GM12892 (cell line): ENCODE measurements at places on chromosomes 3 and 15.
A peak's percentile ranks its signal among the peaks of the same experiment; 100 is the strongest.

DNA sequence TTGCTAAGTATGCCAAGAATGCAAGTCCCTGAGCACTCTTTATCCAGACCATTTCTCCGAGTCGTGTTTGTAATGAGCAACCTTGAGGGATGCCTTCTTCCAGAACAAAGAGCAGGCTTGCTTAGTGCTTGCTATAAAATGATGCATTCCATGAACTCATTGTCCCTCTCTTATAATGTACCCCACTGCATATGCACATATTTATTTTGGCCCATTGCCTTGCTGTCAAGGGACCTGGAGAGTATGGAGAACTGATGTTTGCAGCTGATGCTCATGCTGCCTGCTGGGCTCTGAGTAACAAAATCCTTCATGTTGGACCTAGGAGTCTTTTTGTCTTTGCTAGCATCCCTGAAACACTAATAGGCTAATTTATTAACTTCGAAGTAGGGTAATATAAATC, 97.8 kb upstream of the AADACL2 start:
- DNase-seq: no peak

DNA sequence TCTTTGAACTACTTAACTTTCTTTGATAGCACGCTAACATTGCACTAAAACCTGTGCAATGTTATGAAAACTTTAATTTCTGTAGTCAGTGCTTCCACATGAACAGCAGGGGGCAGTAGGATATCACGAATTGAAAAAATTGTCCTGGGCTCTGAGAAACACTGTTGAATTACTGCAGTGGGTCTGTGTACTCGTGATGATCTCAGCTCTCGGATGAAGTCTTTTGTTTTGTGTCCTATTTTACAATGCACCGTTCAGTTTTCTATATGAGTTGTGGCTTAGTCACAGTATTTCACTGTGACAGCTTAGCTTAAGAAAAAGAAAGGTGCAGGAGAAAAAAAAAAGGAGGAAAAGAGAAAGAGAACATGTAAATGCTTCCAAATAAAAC, 141.3 kb upstream of the CCDC54 start:
- DNase-seq: peak; percentile 18

GRCh38 chr15:48285329-48286214, 45.7 kb upstream of the DUT start:
- DNase-seq: peak; percentile 3

DNA sequence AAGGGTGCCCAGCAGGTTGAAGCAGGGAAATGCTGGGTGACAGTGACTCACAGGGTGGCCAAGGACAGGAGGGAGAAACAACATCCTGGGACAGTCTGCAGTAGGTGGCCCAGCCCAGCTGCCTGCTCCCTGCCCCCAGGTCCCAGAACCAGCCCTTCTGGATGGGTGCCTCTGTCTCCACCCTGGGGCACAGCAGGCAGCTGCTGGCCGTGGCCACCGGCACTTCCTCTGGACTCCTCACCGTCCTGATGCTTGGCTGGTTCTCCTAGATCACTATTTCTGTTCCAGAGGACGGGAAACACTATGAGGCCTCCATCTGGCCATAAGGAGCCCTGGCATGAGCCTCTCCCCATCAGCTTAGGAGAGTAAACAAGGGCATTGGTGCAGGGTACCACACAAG, 258.9 kb downstream of the XXYLT1 start:
- DNase-seq: no peak

DNA sequence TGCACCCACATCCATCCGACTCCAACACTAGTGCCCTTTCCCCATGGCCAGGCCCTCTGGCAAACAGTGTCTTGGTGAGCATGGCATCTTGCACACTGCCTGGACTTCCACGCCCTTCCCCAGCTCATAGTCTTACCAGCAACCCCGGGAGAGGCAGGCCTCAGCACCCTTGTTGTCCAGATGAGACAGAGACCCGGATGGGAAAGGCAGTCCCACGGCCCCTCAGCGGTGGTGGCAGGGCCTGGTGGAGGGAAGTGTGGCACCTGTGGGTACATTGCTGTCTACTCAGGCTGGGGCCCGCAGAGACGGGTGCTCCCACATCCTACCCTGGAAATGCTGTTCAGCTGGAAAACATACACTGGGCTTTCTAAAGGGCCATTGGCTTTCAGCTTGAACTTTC, 28.4 kb downstream of the HDAC11 start:
- no peak for DNase-seq

- DNase-seq: no peak
Measured at GRCh38 chr3:126996905-126997304, 14.0 kb downstream of the PLXNA1 start.

DNA sequence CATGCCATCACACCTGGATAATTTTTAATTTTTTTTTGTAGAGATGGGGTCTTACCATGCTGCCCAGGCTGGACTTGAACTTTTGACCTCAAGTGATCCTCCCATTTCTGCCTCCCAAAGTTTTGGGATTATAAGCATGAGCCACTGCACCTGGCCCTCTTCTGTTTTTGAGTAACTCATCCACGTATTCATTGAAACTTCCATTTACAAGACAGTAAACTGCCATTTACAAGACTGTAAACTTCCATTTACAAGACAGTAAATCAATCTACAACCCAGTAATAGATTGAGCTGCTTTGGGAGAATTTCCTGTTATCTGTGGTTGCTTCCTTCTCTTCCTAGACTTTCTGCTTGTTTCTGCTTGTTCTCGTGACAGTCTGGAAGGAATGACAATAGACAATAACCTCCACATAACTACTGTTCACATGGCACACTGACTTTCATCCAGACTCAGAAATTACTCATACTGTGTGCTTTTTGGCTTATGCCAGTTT, 114.7 kb upstream of the CCNL1 start:
- no peak for DNase-seq

DNA sequence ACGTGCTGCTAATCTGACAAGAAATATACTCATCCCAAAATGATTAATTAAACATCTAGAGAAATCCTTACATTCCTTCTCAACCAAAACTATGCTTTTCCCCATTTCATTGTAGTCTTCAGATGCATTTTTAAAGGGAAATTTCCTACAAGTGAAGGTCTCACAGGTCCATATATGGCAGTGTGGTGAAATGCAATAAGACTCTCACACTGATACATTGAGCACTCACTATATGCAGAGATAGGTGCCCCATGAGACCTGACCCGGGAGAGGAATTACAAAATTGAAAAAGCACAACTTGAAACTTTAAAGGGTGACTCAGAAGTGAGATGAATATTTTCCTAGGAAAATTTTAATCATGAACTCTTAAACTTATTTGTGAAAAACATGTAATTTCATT, 629.2 kb upstream of the NAALADL2 start:
- no peak for DNase-seq

DNA sequence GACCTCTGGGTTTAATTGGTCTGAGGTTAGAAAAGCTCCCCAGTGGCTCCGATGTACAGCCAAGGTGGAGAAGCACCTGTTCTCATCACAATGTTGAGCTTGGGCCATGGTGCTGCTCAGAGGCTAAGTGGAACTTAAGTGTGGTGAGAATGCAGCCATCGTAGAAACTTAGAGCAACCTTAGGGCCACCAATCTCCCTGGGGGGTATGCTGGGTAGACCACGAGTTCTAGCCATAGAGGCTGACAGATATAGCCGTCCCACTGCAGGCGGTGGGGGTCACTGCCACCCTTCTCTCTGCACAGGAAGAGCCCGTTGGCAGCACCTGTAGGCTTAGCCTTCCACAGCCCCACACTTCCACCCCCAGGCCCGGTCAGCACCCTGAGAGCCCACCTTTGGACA, 38.0 kb downstream of the MGLL start:
- no peak for DNase-seq

DNA sequence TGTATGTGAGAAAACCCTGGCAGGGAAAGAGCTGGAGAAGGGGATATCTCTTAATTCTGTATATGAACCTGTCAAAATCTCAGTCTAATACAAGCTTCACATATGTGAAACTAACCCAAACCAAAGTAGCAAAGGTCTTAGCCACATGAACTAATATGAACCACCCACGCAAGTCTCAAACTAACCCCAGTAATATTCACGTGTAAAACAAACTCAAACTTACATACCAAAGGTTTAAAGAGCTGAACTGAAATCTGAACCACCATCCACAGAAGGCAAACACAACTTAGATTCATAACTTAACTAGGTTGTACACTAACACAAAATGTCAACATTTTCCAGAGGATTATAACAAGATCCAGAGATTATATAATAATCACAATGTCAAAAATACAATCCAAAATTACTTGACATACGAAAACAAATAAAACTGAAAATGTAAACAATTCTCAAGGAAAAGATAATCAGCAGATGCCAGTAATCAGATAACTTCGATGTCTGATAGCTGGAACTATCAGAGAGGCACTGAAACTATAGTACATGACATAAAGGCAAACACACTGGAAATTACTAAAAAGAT, 64.1 kb downstream of the VPS13C start:
- no peak for DNase-seq

GRCh38 chr3:115712871-115713270, 89.6 kb downstream of the GAP43 start:
- no peak for DNase-seq

DNA sequence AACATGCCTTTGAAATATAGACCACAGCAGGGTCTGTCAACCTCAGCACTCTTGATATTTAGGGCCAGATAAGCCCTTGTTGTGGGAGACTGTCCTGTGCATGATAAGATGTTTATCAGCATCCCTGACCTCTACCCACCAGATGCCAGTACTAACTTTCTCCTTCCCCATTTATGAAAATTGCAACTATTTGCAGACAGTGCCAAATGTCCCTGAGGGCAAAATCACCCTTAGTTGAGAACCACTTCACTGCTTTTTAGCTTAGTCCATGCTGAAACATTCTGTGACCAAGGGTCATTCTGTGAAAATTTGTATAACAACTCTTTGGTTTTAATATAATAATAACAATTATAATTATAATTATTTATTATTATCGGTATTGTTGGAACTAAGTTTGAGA, 1032.4 kb downstream of the MCTP2 start:
- DNase-seq: no peak

- no peak for DNase-seq
Measured at GRCh38 chr3:135181408-135181807, 386.3 kb downstream of the EPHB1 start.

DNA sequence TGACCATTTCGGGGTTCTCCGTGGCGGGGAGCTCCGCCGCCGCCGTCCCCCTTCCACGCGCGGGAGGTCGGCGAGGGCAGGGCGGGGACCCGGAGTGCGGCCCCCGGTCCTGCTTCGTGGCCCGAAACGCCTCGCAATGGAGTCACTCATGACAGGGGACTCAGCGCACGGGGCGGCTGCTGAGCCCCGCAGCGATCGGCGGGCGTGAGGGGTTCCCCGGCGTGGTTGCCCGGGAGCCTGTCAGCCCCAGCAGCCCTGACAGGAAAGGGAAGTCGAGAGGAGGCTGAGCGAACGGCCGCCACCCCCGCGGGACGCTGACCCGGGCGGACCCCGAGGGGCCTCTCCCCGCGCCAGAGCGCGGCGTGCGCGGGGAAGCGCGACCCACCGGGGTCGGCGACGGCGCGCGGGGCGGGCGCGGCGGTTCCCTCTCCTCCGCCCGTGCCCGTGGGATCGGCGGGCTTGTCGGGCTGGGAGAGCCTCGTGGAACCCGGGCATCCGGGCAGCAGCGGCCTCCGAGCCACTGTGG, 564 bp upstream of the PIGZ start:
- peak; percentile 55 for DNase-seq

GRCh38 chr3:158571969-158572765, 1.2 kb downstream of the MLF1 start:
- DNase-seq: no peak

DNA sequence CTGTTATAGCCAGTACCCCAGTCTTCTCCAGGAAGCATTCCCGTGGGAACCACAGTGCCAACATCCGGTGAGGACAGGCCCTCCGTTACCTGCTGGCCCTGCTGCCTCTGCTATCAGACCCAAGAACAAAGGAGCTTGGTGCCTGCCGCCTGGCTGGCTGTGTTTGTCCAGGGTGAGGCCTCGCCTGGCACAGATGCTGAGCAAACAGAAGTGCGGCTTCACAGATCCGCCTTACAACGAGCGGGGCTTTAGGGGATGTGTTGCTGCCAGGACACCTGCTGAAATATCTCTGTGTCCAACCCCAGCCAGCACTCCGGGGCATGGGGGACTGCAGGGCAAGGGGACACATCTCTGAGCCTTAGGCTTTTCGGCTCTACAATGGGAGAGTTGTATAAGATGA, 2.2 kb upstream of the EPHB3 start:
- no peak for DNase-seq

GRCh38 chr3:95750097-95750496, 1064.3 kb upstream of the EPHA6 start:
- DNase-seq: no peak

DNA sequence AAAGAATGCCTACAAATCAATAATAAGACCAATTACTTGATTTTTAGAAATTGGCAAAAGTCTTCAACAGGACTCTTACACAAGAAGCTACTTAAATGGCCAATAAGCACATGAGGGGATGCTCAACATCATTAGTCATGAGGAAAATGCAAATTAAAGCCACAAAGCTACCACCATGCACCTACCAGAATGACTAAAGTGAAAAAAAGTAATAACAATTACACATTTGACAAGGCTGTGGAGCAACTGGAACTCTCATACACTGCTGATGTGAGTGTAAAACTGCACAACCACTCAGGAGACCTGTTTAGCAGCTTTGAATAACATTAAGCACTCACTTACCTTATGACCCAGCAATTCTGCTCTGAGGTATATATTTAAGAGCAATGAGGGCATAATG, 68.4 kb downstream of the PPCDC start:
- DNase-seq: no peak

- DNase-seq: no peak
Measured at GRCh38 chr3:146974001-146974400, 368.9 kb upstream of the PLSCR5 start.

DNA sequence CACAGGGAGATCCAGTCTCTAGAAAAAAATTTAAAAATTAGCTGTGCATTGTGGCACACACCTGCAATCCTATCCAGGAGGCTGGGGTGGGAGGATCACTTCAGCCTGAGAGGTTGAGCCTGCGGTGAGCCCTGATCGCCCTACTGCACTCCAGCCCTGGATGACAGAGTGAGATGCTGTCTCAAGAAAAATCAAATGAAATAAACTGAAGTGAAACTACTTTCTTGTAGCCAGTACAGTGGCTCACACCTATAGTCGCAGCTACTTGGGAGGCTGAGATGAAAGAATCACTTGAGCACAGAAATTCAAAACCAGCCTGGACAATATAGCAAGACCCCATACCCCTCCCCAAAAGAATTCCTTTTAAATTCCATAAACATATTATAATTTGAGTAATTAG, 35.4 kb downstream of the SMARCC1 start:
- DNase-seq: no peak

DNA sequence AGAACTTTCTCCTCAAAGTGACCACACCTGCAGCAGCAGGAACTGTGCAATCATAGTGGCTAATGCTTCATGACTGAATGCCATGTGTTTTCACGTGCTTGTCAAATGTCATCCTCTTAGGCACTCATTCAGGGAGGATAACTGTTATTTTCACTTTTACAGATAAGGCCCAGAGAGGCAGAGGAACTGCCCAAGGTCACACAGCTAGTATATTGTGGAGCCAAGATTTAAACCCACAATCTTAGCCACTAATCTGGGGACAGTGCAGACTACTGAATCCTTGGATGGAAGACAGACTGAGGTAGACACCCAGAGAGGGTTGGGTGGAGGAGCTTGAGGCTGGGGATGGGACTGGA, 9.9 kb upstream of the CLK3 start:
- DNase-seq: no peak

- no peak for DNase-seq
Measured at GRCh38 chr15:59948924-59949613, 55.0 kb upstream of the FOXB1 start.

- no peak for DNase-seq
Measured at GRCh38 chr15:41870689-41871081, 23.2 kb downstream of the SPTBN5 start.

- DNase-seq: no peak
Measured at GRCh38 chr15:63551400-63551799, 45.8 kb upstream of the FBXL22 start.
